Testis (tissue), 5 donors: ENCODE measurements at places on chromosomes 4 and X. TPM values are rescaled to one million over a fixed set of nuclear protein-coding genes. Genes with fewer than 3 reads are reported as not detected.

DNA sequence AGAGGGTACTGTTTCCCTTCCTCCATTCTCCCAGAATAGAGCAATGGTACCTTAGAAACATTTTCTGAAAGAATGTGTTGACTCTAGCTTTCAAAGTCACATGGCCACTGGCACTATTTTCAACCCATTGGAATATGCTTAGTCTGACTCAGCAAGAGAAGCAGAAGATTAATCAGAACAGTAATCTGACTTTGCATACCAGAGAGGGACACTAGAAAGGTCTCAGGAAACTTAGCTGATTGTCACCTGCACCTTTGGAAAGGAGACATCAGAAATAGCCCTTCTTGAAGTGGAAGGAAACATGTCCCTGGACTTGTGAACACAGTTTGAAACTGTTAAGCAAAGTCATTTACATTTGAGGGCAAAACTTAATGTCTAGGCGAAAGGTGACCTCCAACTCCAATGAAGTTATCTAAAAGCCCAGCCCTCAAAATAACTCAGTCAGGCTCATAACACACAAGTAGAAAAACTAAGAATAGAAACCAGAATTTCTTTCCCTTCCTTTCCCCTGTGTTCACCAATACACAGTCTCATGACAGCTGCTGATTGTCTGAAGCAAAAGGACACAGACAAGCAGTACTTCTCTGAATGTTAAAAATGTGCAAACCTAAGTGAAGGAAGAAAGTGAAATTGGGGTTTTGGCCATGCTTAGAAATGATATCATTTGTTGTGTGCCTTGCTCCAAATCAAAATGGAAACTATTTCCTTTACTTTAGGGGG lies 270.8 kb downstream of the GRIA3 start:
- no peaks in the 10 kb centered on the region for H3K36me3 ChIP-seq
- H3K27me3 ChIP-seq: no peaks in the 10 kb centered on the region
- no peaks in the 10 kb centered on the region for H3K4me1 ChIP-seq
- no peak for DNase-seq

DNA sequence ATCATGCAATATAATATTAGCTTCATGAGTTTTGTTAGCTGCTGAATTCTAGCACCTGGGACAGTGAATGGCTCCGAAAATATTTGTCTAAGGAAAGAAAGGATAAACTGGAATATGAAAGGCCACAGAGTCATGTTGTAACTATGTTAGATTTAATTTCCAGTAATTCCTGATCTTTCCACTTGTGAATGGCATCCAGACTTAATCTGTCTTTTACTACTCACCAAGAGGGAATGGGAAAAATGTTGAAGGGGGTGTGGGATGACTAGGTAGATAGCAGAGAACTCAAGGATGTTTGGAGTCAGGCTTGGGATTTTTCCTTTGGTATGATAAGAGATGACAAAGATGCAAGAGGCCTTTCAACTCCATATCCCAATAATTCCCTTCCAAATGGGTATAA lies 9.4 kb downstream of the ADH6 start:
- H3K4me3 ChIP-seq: no peak overlapping the region
- H3K4me1 ChIP-seq: peaks cover 5% of the 10 kb centered on the region
- DNase-seq: no peak
- no peaks in the 10 kb centered on the region for H3K36me3 ChIP-seq

DNA sequence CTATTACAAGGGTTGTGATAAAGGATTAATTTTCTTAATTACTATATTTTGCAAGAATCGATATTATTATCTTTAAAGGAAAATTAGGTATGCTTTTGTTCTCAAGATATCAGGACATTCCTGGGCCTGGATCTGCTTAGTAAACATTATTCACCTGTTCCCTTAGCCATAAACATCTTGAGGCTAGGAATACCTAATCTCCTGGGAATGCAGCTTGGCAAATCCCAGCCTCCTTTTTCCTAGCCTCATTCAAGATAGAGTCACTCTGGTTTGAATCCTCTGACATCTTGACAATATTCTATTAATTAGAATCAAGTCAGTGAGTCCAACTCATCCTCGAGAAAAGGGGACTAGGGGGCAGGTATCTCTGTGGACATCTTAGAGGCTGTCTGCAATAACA lies 327.1 kb downstream of the STIM2 start:
- H3K4me1 ChIP-seq: no peaks in the 10 kb centered on the region
- no peak overlapping the region for H3K27ac ChIP-seq
- H3K36me3 ChIP-seq: no peaks in the 10 kb centered on the region
- H3K27me3 ChIP-seq: no peaks in the 10 kb centered on the region
- DNase-seq: no peak

DNA sequence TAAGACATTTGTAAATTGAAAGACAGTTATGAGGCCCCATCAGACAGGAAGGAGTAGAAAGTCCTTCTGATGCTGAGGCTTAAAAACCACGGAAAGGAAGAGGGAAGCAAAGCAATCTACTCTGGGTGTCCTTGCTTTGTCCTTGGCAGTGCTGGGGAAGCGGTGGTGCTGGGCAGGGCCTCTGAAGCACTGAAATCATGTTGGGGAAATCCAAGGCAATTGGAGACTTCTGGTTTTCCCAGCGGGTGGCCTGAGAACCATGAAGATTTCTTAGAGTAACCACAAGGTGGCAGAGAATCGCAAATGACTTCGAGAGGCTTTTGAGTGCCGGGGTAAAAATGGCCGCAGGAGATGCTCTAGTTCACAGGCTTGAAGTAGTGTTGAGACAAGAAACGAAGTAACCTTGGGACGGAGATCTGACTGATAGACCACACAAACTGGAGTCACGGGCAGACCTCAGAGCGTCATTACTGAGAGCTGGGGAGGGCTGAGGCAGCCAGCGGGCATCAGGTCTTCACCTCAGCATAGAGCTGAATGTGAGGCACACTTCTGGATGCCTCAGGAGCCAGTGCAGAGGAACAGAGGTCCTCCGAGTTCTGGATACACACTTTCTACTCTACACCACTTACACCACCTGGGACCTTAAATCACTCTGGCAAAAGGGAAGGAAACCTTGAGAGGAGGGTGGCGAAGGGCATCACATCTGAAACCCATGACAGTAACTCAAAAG lies 130.7 kb upstream of the GPRIN3 start:
- H3K4me1 ChIP-seq: no peaks in the 10 kb centered on the region
- DNase-seq: peak; percentile 66
- H3K36me3 ChIP-seq: no peaks in the 10 kb centered on the region
- H3K27ac ChIP-seq: no peak overlapping the region
- no peaks in the 10 kb centered on the region for H3K27me3 ChIP-seq
- no peak overlapping the region for H3K4me3 ChIP-seq

- H3K4me3 ChIP-seq: no peak overlapping the region
- H3K36me3 ChIP-seq: no peaks in the 10 kb centered on the region
- H3K4me1 ChIP-seq: no peaks in the 10 kb centered on the region
Observed at GRCh38 chr4:96675896-96676295, 836.0 kb downstream of the PDHA2 start.

The CYSLTR1 gene
- 0.16 TPM for total RNA-seq

The DNAAF6 gene
- total RNA-seq: 3.0 TPM

The XKRX gene
- 2.0 TPM for total RNA-seq
